ENCODE measurements at places on chromosomes 5 and 9.

- peak; percentile 3 for DNase-seq
These were observed 41.5 kb downstream of the SH3PXD2B start for GRCh38 chr5:172412724-172413286.

DNA sequence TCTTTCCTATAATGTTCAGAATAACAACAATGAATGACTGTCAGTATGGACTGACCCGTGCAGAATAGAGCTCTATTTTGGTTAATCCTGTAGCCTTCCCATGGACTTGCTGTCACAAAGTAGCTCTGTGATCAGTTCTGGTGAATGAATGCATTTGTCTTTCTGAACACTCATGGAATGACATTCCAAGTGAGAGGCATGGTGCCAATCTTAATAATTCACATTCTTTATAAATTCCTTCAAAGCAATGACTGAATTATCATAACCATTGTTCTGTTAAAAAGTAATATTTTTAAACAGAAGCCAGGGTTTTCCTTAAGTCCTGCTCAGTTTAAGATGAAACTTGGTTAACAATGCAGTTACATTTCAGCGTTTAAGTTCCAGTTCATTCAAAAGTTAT, 360.5 kb downstream of the ICE1 start:
- no peak for DNase-seq

DNA sequence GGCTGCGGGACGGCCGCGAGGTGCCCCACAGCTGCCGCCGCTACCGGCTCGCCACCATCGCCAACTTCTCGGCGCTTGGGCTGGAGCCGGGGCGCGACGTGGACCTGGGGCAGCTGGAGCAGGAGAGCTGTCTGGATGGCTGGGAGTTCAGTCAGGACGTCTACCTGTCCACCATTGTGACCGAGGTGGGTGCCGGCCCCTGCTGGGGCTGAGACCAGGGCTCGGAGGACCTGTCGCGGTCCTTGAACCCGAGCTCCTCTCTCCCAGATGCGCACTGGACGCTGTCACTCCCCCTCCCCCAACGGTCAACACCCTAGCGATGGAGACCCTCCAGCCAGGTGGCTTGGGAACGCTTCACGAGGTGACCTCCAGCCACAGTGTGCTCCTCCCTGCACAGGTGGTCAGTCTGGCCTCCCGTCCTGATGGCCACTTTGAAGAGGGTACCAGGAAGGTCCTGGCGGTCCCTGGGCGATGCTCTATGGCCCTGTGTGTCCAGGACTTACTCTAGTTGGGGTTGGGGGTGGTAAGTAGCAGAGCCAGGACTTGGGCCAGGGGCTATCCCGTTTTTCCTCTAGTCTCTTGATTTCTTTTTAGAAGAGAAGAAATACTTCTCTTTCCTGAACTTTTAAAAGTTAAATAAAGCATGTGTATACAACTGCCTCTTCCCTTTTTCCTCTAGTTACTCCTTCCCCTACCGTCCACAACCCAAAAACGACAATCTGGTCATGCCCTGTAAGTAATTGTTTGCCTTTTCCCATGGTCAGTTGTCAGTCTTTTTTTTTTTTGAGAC, 866 bp downstream of the SLC22A5 start:
- DNase-seq, result no peak

GRCh38 chr5:68368311-68369022, 152.9 kb downstream of the PIK3R1 start:
- no peak for DNase-seq

DNA sequence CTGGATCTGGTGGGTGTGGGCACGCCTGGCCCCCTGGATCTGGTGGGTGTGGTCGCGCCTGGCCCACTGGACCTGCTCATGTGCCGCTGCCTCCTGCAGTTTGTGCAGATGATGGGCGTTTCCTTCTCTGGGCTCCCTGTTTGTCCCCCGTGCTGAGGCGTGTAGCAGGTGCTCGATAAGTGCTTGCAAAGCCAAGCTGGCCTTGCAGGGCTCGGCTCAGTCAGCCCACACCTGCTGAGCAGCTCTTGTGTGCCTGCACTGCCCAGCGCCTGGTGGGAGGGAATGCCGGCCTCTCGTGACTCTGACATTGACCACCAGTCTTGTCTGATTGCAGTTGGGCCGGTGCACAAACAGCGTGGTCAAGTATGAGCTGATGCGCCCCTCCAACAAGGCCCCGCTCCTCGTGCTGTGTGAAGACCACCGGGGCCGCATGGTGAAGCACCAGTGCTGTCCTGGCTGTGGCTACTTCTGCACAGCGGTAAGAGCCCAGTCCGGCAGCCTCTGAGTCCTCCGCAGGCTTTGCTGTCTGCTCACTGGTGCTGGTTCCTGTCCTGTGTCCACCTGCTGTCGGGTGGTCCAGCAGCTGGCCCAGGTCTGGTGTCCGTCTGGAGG, 102.7 kb upstream of the CACNA1B start:
- no peak for DNase-seq

- no peak for DNase-seq
These were observed 212.2 kb downstream of the C9orf50 start for GRCh38 chr9:129408535-129409215.

GRCh38 chr5:68714810-68715209, 379.0 kb upstream of the SLC30A5 start:
- DNase-seq, result no peak

DNA sequence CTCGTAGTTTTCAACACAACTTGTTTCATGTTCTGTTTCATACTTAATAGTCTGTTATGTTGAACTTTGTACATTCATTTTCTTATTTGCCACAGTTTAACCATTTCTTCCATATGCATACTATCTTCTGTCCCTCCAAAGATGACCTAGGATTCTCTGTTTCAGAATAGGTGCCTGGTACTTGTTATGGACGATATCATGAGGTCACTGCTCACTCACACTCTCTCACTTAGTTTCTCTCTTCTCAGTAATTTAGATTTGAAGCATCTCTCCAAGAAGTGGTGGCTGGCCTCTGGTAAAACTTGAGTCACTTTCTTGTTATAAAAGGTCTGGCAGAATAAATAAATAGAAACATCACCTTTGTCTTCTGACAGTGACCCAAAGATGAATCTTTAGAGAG, 28.4 kb downstream of the FBXO38 start:
- DNase-seq, result no peak

- no peak for DNase-seq
These were observed 274.5 kb downstream of the MAST4 start for GRCh38 chr5:66870708-66871107.

GRCh38 chr5:122605236-122605635, 169.6 kb upstream of the SNX2 start:
- DNase-seq, result no peak

GRCh38 chr5:102077920-102078319, 218.2 kb downstream of the SLCO4C1 start:
- no peak for DNase-seq

DNA sequence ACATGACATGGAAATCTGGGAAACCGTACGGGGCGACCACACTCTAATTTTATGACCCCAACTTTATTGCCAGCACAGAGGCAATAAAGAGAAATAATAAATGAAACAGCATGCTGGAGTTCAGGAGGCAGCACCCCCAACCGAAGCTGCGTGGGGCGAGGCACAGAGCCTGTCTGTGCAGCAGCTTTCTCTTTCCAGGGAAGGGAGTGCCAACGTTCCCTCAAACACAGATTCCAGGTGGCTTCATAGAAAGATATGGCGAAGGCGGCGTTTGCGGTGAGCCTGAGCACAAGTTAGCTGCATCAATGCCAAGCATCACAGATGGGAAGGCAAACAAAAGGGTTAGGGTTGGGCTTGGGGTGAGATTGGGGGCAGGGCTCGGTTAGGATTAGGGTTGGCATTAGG, 114.8 kb downstream of the HSD17B3 start:
- DNase-seq, result no peak

DNA sequence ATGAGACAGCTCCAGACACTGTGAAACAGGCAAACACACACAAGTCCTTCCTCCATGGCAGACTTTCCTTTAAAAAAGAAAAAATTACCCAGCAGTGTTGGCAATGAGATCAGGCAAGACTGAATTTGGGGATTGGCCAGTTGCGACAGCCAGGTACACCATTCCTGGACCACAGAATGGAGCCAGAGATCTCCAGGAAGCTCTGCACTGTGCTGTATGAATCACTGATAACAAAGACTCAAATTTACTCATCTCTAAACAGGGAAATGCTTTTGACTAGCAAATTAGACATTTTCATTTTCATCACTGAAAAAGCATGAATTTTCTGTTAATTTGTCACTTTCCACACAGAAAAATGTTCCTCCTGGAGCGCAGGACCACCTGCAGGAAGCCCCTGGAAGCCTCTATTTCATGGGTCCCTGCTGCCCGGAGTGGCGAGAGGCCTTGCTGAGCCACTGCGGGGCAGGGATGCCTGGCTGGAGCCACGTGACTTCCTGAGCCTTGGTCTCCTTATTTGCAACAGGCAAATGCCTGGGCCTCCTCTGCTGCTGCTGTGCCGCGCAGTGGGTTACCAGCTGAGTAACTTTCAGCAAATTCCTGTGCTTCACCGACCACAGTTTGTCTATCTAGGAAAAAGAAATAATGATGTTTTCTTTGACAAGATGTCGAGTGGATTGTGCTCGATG, 185.9 kb upstream of the ZNF618 start:
- DNase-seq, result no peak

- DNase-seq, result no peak
These were observed 65.6 kb downstream of the POU5F2 start for GRCh38 chr5:93675460-93676450.

GRCh38 chr5:22351178-22351577, 502.0 kb downstream of the CDH12 start:
- DNase-seq, result no peak

DNA sequence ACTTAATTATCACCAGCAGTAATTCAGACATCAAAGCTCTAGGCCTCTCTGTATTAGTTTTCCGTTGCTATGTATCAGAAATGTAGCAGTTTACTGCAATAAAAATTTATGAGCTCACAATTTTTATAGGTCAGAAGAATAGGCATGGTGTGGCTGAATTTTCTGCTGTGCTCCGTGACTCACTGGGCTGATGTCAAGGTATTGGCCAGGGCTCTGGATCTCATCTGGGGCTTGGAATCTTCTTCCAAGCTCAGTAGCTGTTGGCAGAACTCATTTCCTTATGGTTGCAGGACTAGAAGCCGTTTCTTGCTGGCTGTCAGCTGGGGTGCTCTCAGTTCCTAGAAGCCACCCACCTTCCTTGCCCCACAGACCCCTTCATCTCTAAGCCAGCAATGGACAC, 66.3 kb downstream of the PSAT1 start:
- no peak for DNase-seq

- DNase-seq, result no peak
These were observed 85.4 kb downstream of the SEMA4D start for GRCh38 chr9:89412541-89412940.

DNA sequence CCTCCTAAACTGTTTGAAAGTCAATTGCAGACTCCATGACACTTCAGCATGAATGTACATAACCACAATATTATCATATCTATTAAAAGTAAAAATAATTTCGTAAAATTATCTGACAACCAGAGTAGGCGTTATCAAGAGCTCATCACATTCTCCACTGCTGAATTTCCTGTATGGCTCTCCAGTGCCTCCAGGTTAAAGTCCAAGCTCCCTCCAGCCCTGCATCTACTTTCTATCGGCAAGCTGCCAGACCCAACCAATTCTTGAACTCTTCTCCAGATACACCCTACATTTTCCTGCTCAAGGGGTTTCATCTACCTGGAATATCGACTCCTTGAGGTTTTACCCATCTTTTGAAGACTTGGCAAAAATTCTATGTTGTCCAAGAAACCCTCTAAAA, 74.5 kb upstream of the TBC1D2 start:
- no peak for DNase-seq

GRCh38 chr5:138468966-138469539, 3.8 kb downstream of the EGR1 start:
- no peak for DNase-seq
